ENCODE measurements at places on chromosomes 5 and 9. TPM values are rescaled to one million over a fixed set of nuclear protein-coding genes. Genes with fewer than 3 reads are reported as not detected.

- peak; percentile 51 for DNase-seq
Observed at GRCh38 chr5:142888469-142889085, 118.4 kb downstream of the ARHGAP26 start.

- DNase-seq: no peak
Observed at GRCh38 chr9:128503870-128504269, 649 bp upstream of the GLE1 start.

SGCD gene
- not detected for total RNA-seq

GRCh38 chr9:104831681-104832080 is 67.8 kb downstream of the NIPSNAP3B start:
- no peak for DNase-seq

GRCh38 chr5:76808141-76808691 is 10.6 kb upstream of the F2RL1 start:
- no peak for DNase-seq

UBE2QL1 gene
- total RNA-seq: 0.29 TPM

MBLAC2 gene
- total RNA-seq: 5.6 TPM

GRCh38 chr5:60679816-60680215 is 20.1 kb downstream of the DEPDC1B start:
- DNase-seq: no peak

CDC25C gene
- total RNA-seq: 21.5 TPM

DNA sequence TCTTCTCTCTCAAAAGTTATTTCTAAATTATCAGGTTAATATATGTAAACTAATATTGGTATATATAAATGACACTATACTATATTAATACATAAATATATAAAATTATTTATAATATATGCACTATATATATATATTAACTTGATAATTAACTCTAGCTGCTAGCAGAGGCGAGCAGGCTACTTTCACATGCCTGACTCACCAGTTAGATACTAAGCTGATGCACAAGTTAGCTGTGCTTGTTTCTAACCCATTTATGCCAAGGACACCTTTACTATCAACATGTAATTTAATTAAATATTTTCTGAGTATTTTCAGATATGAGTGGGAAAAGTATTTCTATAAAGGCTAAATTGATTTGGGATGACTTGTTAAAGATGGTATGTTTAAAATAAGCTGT is 70.1 kb downstream of the TRIO start:
- no peak for DNase-seq

GRCh38 chr9:85224301-85224700 is 517.5 kb downstream of the AGTPBP1 start:
- no peak for DNase-seq

DNA sequence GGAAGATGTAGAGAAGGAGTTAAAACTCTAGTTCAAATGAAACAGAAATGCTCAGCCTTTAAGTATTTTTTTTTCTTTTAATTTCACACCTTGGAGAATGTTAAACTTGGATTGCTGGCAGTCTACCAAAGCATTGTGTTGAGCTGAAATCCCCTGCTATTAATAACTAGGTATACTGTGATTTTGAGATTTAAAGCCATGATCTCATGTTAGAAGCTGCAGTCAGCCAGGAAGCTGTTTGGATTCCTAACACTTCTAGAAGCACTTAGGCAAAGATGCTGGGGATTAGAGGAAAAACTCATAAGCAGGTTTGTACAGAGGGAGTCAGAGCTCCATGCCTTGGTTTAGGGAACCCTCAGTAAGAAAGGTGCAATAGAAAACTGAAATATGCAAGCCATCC is 141.4 kb downstream of the KIF4B start:
- DNase-seq: no peak

- no peak for DNase-seq
Observed at GRCh38 chr9:134455021-134455471, 128.8 kb downstream of the RXRA start.

GRCh38 chr9:71764463-71764862 is 3.9 kb downstream of the CEMIP2 start:
- no peak for DNase-seq

FEM1C gene
- total RNA-seq: 11.7 TPM
